Fibroblast of skin of abdomen (primary cell): ENCODE measurements at places on chromosomes 6 and 20.
A peak's percentile ranks its signal among the peaks of the same experiment; 100 is the strongest.

- peak; percentile 48 for DNase-seq
Measured at GRCh38 chr6:151475653-151476523, 17.9 kb upstream of the CCDC170 start.

- no peak for DNase-seq
Measured at GRCh38 chr20:34256629-34257124, 15.5 kb downstream of the ASIP start.

DNA sequence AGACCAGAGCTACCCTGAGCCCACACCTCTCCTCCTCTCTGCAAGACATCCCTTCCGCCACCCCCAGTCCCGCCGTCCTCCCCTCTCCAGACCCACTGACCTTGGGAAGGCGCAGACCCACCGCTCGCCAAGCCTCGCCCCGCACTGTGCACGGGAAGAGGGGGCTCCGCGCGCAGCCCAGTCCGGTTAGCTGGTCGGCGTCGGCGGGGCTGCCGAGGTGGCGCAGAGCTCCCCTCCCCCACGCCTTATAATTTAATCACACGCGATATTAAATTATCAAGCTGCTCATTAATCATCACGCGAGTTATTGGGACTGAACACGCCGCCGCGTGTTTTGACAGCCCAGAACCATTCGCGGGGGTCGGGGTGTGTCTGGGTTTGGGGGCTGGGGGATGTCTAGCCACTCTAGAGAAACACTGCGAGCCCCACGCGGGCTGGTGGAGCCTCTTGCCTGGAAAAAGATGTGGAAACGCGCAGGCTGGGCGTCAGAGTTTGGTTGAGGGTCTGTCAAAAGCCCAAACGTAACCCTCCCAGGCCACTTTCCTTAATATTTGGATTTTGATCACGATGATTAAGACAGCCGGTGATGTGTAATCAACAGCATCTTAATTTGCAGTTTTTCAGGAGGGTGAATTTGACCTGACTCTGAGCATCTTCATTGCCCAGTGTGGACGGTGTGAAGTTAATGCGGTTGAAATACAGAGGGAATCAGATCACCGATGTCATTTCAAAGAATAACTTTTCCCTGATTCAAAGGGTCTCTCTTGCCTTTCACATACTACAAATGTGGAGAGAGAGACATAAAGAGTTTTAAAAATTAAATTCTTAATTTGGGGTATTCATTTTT lies at the start of gene LINC00237:
Gene LINC00237 (minus strand): TSS at position 188 of the 847 bp plus-strand sequence.
- no peak for DNase-seq

DNA sequence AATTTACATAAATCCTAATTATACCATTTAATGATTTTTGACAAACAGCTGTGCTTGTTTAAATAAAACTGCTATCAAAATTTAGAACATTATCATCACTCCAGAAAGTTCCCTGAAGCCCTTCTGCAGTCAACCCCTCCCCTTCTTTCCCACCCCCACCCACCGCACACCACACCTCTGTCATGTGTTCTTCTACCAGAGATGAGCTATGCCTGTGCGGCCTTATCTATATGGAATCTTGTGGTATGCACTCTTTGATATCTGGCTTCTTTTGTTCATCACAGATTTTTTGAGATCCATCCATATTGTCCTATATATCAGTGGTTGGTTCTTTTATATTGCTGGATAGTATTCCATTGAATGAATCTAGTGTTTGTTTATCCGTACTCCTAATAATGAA lies 7.2 kb downstream of the MYLIP start:
- no peak for DNase-seq
